ENCODE measurements at places on chromosomes 12 and 14. TPM values are rescaled to one million over a fixed set of nuclear protein-coding genes. Genes with fewer than 3 reads are reported as not detected.

- H3K4me1 ChIP-seq: no peaks in the 10 kb centered on the region
- H3K27ac ChIP-seq: no peak overlapping the region
- peaks cover 6% of the 10 kb centered on the region for H3K27me3 ChIP-seq
These were observed 85.0 kb upstream of the GTF2A1 start for GRCh38 chr14:81305743-81306142.

DNA sequence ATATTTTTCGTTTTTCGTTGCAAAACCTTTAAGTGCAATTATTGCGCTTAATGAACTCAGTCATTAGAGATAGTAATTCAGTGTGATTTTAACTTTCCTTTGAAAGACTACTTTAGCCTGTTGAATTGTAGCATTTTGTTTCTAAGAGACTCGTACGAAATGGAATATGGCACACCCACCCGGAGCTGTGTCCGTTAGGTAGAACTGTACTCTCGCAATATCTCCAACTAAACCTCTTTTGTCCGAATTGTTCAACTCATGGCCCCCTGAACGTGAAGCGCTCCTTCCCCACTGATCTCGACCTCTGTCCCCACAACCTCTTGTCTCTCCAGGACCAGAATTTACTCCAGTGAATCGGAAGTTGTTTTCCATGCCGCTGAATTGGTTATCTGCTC, 800 bp downstream of the PCNX4 start:
- H3K4me3 ChIP-seq: peak overlapping the region; percentile 75
- H3K27me3 ChIP-seq: no peaks in the 10 kb centered on the region
- peaks cover 9% of the 10 kb centered on the region for H3K4me1 ChIP-seq
- no peaks in the 10 kb centered on the region for H3K36me3 ChIP-seq
- ATAC-seq: no peak

DNA sequence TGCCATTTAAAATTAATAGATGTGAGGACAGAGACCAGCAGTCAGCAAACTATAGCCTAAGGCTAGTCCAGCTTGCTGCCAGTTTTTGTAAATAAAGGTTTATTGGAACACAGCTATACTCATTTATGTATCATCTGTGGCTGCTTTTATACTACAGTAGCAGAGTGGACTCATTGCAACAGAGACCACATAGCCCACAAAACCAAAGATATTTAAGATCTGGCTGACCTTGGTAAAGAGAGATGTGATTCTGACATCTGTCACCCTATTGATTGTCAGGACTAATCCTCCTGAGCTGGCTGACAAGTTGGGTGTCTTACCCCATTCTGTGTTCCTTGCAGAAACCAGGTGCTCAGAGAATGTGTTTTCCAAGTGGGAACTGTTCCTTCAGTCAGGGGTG, 99.9 kb downstream of the BEGAIN start:
- no peaks in the 10 kb centered on the region for H3K36me3 ChIP-seq
- H3K4me1 ChIP-seq: no peaks in the 10 kb centered on the region
- no peak overlapping the region for H3K4me3 ChIP-seq
- ATAC-seq: no peak
- H3K27me3 ChIP-seq: no peaks in the 10 kb centered on the region
- no peak overlapping the region for H3K27ac ChIP-seq

Gene COX8C
- not detected for total RNA-seq

DNA sequence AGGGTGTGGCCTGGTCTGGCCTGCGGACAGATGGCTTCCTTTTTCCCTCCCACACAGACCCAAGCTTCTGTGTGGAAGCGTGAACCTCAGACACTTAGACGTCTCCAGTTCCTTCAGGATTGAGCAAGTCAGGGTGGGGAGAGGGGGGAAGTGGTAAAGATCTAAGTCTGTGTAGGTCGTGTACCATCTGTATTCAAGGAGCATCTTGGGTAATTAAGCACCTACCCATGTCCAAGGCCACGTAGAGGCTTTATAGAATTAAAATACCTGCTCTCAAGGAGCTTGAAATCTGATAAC, 1.7 kb downstream of the AVIL start:
- no peaks in the 10 kb centered on the region for H3K36me3 ChIP-seq
- no peaks in the 10 kb centered on the region for H3K4me1 ChIP-seq
- H3K27ac ChIP-seq: peak overlapping the region; percentile 58
- ATAC-seq: peak; percentile 69
- no peak overlapping the region for H3K4me3 ChIP-seq

Gene CLEC4D
- total RNA-seq: not detected

Gene RILPL1
- total RNA-seq: 31.9 TPM

Gene AQP6
- not detected for total RNA-seq

Gene IRAK3
- total RNA-seq: 18.6 TPM

Gene FSCB
- not detected for total RNA-seq

Gene KANSL2
- total RNA-seq: 49.0 TPM

DNA sequence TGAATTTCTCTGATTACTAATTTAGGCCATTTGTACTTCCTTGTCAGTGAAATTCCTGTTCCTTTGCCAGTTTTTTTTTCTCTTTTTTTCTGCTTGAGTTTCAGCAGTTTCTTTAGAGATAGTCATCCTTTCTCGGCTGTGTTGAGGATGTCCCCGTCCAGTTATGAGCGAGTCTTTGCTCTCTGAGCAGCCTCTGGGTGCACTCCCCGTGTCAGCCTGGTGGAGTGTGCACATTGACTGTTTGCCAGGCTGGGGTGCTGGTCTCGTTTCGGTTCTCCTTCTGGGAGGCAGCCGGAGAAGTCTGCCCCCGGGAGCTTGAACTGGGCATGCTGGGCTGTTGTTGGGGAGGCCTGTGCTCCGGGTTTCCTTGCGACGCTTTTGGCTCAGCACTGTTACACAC, 3.0 kb downstream of the PACS2 start:
- no peak for ATAC-seq
- H3K4me3 ChIP-seq: peak overlapping the region; percentile 3
- H3K4me1 ChIP-seq: peaks cover 35% of the 10 kb centered on the region
- H3K27me3 ChIP-seq: no peaks in the 10 kb centered on the region
- no peaks in the 10 kb centered on the region for H3K36me3 ChIP-seq

- ATAC-seq: peak; percentile 69
- H3K4me1 ChIP-seq: no peaks in the 10 kb centered on the region
- H3K36me3 ChIP-seq: no peaks in the 10 kb centered on the region
- H3K27ac ChIP-seq: no peak overlapping the region
- H3K27me3 ChIP-seq: no peaks in the 10 kb centered on the region
These were observed 6.1 kb downstream of the ACSS3 start for GRCh38 chr12:81083906-81084513.

Gene SLC25A21
- total RNA-seq: 0.40 TPM

GRCh38 chr12:113860059-113860820, 105.9 kb downstream of the RBM19 start:
- H3K27me3 ChIP-seq: no peaks in the 10 kb centered on the region
- H3K4me1 ChIP-seq: no peaks in the 10 kb centered on the region
- H3K36me3 ChIP-seq: peaks cover 68% of the 10 kb centered on the region
- H3K4me3 ChIP-seq: no peak overlapping the region
- H3K27ac ChIP-seq: no peak overlapping the region

DNA sequence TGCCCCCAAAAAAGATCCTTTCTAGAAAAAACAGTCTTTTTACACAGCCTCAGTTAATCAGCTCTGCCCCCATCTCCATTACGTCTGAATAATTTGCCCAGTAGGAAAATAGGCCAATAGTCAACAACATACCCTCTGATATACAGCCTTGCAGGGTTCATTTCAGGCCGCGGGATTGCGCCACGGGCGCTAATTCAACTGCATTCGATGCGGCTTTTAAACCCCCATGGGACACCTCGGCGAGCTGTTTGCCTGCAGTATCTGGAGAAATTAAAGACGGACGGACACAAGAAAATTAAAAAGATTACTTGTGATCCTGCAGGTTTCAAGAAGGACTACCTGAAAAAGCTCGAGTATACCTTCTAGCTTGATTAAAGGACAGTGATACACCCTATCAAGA, 36.1 kb downstream of the ERP29 start:
- no peaks in the 10 kb centered on the region for H3K27me3 ChIP-seq
- H3K4me3 ChIP-seq: no peak overlapping the region
- peaks cover 2% of the 10 kb centered on the region for H3K36me3 ChIP-seq
- no peak for ATAC-seq

GRCh38 chr14:24267516-24267915, 3.9 kb downstream of the RABGGTA start:
- H3K27me3 ChIP-seq: no peaks in the 10 kb centered on the region
- H3K4me3 ChIP-seq: no peak overlapping the region

DNA sequence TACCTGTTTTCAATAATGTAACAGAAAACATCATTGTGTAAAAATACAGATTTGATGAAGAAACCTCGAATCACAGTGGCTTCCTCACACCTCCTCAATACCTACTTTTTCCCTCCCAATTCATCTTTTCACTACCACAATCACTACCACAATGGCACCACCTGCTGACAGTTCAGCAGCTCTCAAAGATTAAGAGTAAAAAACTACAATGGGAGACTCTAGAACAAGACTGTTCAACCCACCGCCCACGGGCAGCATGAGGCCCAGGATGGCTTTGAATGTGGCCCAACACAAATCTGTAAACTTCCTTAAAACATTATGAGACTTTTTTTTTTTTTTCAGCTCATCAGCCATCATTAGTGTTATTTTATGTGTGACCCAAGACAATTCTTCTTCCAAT, 15.2 kb downstream of the MED6 start:
- H3K36me3 ChIP-seq: peaks cover 100% of the 10 kb centered on the region
- ATAC-seq: no peak
- H3K27ac ChIP-seq: no peak overlapping the region

DNA sequence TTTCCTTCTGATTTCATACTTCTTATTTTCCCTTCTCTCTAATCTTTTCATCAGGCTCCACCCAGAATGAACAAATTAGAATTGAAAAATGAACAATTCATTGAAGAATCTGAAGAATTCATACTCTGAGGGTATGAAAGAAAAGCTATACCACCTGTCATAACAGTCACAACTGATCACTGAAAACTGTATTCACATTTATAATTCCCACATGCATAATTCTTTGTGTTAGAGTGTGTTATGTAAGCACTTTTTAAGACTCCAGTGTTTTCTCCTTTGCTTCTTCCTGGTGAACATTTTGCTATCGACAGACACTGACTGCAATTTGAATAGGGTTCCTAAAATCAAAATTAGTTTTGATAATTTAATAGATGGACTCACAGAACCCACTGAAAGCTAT, 271.2 kb downstream of the SLC16A7 start:
- no peaks in the 10 kb centered on the region for H3K4me1 ChIP-seq
- no peaks in the 10 kb centered on the region for H3K36me3 ChIP-seq
- H3K27me3 ChIP-seq: no peaks in the 10 kb centered on the region
- no peak overlapping the region for H3K27ac ChIP-seq
- no peak overlapping the region for H3K4me3 ChIP-seq
- no peak for ATAC-seq

GRCh38 chr14:91252871-91253794, 8.6 kb upstream of the GPR68 start:
- H3K27me3 ChIP-seq: no peaks in the 10 kb centered on the region
- H3K4me3 ChIP-seq: peak overlapping the region; percentile 49
- no peak overlapping the region for H3K27ac ChIP-seq
- no peaks in the 10 kb centered on the region for H3K36me3 ChIP-seq

DNA sequence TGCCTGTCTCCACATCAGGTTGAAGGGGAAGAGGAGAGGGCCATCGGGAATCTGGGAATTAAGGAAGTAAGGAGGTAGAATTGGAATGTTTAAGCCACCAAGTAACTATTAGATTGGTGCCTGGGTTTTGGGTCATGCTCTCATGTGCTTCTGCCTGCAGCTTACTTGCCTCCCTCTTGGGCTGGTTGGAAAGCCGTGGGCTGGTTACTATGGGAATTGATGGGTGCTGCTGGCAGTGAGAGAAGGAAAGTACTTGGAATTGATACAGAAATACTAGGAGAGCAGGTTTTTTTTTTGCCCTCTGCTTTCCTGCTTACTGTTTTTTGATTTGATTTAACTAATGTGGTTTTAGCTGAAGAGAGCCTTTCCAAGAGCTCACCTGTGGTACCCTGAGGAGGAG, 493.5 kb upstream of the RGS6 start:
- no peak for ATAC-seq
- peak overlapping the region; percentile 53 for H3K27ac ChIP-seq
- H3K36me3 ChIP-seq: no peaks in the 10 kb centered on the region
- no peaks in the 10 kb centered on the region for H3K27me3 ChIP-seq

DNA sequence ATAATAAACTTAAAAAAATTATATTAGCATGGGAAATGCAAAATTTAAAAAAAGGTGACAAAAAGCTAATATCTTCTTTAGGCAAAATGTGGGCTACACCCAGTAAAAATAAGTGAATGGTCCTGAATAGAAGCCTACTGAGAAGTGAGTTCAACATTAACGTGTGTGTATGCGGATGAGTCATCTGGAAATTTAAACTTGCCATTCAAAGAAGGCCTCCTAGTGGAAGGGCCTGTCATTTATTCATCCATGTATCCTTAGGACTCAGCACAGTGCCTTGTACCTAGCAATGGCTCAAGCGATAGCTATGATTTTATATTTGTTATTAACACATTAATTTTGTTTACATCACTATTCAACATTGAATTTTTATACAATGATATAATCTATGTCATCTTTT, 226.2 kb downstream of the NUBPL start:
- ATAC-seq: no peak
- H3K27ac ChIP-seq: no peak overlapping the region
- no peaks in the 10 kb centered on the region for H3K36me3 ChIP-seq
- no peaks in the 10 kb centered on the region for H3K27me3 ChIP-seq
- H3K4me3 ChIP-seq: no peak overlapping the region
- H3K4me1 ChIP-seq: no peaks in the 10 kb centered on the region

Gene SERPINA9
- not detected for total RNA-seq

Gene EIF2B2
- total RNA-seq: 33.3 TPM

DNA sequence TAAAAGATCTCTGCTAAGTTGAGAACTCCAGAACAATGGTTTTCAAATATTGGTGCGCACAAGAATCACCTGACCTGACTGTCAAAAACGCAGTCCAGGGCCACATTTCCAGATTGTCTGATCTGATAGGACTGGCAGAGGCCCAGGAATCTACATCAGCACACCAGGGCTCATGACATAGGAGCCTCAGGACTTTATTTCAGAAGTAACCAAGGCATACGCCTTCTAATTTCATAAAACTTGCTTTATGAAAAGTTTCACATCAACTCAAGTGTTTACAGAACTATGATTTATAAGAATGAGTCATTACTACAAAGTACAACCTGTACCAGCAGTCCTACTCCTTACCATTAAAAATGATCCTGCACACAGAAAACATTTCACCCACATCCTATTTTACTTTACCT, 47.7 kb upstream of the PTPRO start:
- peaks cover 6% of the 10 kb centered on the region for H3K4me1 ChIP-seq
- H3K4me3 ChIP-seq: no peak overlapping the region
- no peaks in the 10 kb centered on the region for H3K36me3 ChIP-seq
- peak; percentile 32 for ATAC-seq

Gene GALNT16
- total RNA-seq: 3.7 TPM

- H3K4me3 ChIP-seq: no peak overlapping the region
- peaks cover 64% of the 10 kb centered on the region for H3K4me1 ChIP-seq
- H3K36me3 ChIP-seq: no peaks in the 10 kb centered on the region
- no peaks in the 10 kb centered on the region for H3K27me3 ChIP-seq
These were observed 427.6 kb downstream of the ZFP36L1 start for GRCh38 chr14:68365228-68365627.

GRCh38 chr14:71175491-71175890, 268.2 kb downstream of the PCNX1 start:
- H3K4me1 ChIP-seq: no peaks in the 10 kb centered on the region
- H3K4me3 ChIP-seq: no peak overlapping the region
- H3K27ac ChIP-seq: no peak overlapping the region
- H3K27me3 ChIP-seq: no peaks in the 10 kb centered on the region

All from gastroesophageal sphincter (tissue), 4 donors.